A172 (cell line): ENCODE measurements at places on chromosomes 6 and 20.

GRCh38 chr6:168562576-168563151, 121.7 kb downstream of the SMOC2 start:
- no peak for DNase-seq

DNA sequence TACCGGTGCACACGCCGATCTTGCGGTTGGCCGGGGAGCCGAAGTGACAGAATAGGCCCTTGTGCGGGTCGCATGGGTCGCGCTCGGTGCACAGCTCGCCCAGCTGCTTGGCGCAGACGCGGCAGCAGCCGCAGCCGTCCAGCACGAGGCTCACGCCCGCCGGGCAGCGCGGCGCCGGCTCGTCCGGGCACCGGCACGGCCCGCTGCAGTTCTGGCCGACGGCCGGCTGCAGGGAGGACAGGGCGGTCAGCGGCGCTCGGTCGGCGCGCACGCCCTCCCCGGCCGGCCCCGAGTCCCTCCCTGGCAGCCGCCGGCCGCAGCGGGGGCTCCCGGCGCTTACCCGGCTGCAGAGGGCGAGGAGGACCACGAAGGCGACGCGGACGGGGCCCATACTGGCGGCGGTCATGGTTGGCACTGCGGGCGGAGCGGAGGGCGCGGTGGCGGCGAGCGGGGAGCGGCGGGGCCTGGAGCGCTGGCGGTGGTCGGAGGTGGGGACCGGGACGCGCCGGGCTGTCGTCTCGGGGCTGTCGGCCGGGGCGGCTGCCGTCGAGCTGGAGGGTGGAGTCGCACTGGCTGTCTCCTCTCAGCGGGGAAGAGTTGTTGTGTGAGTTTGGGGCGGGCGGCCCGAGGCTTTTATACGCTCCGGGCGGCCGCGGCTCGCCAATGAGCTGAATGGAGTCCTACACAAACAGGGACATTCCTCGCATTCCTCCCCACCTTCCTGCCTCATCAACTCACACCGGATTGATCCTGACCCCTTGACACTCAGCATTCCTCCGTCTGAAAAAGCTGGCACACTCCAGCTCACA, at the start of gene CCN2:
Gene CCN2, minus strand, starts transcription at position 606 of the 809 bp plus-strand sequence. Its CDS starts 200 bp downstream, at position 406.
- peak; percentile 97 for DNase-seq

GRCh38 chr6:7156643-7157278, 49.0 kb downstream of the RREB1 start:
- DNase-seq = peak; percentile 63

DNA sequence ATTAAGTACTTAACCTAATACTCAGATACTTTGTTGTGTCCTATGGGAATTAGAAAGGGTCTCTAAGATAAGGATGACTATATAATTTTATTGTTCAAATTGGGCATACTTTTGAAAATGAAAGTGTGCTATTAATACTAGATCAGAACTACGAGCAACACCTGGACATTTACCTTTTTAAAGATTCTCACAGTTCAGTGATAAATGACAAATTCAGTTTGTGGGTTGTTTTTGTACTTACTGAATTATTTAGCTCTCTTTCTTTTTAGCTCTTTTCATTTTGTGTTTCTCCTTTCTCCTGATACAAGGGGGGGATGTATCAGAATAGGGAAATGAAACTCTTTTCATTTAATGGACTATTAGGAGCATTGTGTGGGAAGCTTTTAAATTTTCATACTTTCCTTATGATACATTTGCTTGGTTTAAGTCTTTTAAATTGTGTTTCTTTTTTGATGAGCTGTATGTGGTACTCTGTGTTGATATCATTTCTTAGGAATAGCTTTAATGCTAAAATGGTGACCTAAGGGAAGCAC, 47.5 kb downstream of the PHF3 start:
- DNase-seq = no peak
